ENCODE measurements at places on chromosomes 3 and 15. TPM values are rescaled to one million over a fixed set of nuclear protein-coding genes. Genes with fewer than 3 reads are reported as not detected.

DNA sequence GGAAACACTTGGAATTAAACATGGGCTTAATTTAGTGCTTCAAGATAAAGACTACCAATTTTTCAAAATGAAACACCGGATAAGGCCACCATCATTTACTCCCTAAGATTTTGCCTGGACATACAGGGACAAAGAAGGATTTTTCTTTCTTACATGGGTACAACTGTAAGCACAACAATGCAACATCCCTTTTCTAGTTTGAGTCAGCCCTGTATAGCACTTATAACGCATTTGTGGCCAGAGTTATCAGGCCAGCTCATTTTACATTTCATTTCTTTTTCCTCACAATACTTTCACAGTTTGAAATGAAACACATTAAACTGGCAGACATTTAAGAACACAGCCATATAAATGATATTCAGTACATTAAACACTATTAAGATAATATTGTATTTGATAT, 9.8 kb upstream of the SUCNR1 start:
- no peaks in the 10 kb centered on the region for H3K4me1 ChIP-seq
- H3K27me3 ChIP-seq = no peaks in the 10 kb centered on the region
- no peak for DNase-seq
- no peaks in the 10 kb centered on the region for H3K36me3 ChIP-seq
- no peak overlapping the region for H3K4me3 ChIP-seq

GRCh38 chr3:169133178-169134161, 530.0 kb downstream of the MECOM start:
- H3K4me1 ChIP-seq = no peaks in the 10 kb centered on the region
- DNase-seq = no peak
- no peak overlapping the region for H3K4me3 ChIP-seq
- H3K27ac ChIP-seq = no peak overlapping the region
- H3K27me3 ChIP-seq = no peaks in the 10 kb centered on the region

GRCh38 chr15:98420837-98421236, 227.5 kb upstream of the IGF1R start:
- no peaks in the 10 kb centered on the region for H3K36me3 ChIP-seq
- H3K27me3 ChIP-seq = peaks cover 38% of the 10 kb centered on the region

DNA sequence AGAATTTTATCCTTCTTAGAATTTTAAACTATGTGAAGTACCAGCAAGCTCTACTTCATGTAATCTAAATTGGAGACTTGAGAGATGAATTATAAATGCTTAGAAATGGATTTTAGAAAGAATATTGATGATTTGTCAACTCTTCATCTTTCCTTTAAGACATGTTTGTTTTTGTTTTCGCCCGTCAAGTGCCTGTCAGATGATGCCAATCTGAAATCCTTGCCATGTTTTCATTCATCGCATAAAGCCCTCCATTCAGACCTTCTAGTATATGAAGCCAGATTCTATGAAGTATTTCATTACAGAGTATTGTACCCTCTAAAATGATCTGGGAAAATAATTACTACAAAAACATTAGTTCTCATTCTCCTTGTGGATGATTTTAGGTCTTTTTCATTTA, 223.2 kb upstream of the SOX2 start:
- no peak for DNase-seq
- no peaks in the 10 kb centered on the region for H3K4me1 ChIP-seq
- H3K36me3 ChIP-seq = no peaks in the 10 kb centered on the region

DNA sequence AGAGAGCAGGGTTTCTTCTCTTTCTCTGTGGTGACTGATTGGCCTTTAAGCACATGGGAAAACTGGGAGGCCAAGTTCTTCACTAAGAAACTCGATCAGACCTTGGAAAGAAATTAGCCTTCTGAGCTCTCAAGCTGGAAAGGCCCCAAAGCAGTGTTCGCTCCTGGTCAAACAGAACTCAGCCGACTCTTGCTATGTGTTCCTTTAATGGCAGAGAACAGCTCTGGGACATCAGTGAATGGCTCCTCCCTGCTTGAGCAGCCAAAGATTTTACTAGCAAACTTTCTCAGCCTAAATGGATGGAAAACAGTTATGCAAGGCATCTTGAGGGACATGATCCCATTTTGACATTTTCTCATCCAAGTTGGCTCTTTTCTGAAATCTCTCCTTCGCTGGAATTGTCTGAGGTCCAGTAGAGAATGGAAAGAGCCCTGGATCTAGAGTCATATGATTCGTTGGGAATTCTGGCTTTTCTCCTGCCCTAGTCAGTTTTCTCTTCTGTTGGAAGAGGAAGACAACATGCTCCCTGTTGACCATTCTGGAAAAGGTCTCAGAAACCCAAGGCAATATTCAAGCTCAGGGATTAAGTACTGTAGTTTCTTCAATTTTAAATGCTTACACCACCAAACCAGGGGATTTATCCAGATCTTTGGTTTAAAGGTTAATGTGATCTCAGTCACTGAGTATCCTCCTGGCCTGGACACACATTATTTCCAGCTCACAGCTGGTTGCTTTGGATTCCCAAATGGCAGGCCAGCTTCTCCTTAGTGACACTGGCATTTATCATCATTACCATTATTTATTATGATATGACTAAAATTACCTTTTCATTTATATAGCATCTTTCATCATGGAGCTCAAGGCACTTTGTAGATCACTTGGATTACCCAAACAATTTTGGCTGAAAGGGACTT, 319.6 kb downstream of the AGBL1 start:
- no peaks in the 10 kb centered on the region for H3K27me3 ChIP-seq
- no peak for DNase-seq
- H3K27ac ChIP-seq = no peak overlapping the region

- H3K4me1 ChIP-seq = peaks cover 36% of the 10 kb centered on the region
- H3K4me3 ChIP-seq = peak within 1 kb of the TSS; percentile 65
- peaks cover 11% of the 10 kb centered on the region for H3K36me3 ChIP-seq
- H3K27ac ChIP-seq = no peak within 1 kb of the TSS
- DNase-seq = no peak
Measured at GRCh38 chr15:90883976-90884718, at the start of gene FES. TSS of gene FES (plus strand) at chr15:90884504. CDS start at chr15:90885046, 542 bp downstream.

GRCh38 chr15:58870451-58870850, 63.0 kb downstream of the SLTM start:
- DNase-seq = no peak
- no peak overlapping the region for H3K27ac ChIP-seq
- peaks cover 3% of the 10 kb centered on the region for H3K36me3 ChIP-seq
- peaks cover 25% of the 10 kb centered on the region for H3K4me1 ChIP-seq
- no peak overlapping the region for H3K4me3 ChIP-seq
- no peaks in the 10 kb centered on the region for H3K27me3 ChIP-seq

DNA sequence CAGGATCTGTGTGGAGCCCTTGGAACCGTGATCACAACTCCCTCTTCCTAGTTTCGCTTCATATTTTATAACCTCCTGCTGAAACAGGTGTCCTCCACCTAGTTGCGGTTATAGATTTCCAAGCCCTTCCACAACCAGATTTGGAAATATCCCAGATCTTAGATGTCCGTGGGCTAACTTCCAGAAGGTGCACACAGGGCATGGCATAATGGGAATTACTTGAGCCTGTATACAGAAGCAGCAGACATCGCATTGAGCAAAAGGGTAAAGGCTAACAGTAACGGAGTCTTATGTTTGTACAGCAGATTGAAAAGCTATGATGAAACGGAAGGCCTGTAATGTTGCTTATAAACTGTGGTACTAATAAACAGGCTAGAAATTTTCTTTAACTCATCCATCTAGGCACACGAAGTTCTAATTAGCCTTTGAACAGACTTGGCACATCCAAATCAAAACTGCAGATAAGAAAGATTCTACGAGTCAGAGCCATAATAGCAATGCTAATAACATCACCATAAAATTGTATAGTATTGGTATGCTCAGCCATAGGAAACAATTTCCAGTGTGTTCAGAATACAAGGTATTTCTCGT, 1.2 kb upstream of the USF3 start:
- peak; percentile 7 for DNase-seq
- H3K36me3 ChIP-seq = no peaks in the 10 kb centered on the region
- H3K27ac ChIP-seq = peak overlapping the region; percentile 73
- H3K27me3 ChIP-seq = no peaks in the 10 kb centered on the region
- peak overlapping the region; percentile 82 for H3K4me3 ChIP-seq

DNA sequence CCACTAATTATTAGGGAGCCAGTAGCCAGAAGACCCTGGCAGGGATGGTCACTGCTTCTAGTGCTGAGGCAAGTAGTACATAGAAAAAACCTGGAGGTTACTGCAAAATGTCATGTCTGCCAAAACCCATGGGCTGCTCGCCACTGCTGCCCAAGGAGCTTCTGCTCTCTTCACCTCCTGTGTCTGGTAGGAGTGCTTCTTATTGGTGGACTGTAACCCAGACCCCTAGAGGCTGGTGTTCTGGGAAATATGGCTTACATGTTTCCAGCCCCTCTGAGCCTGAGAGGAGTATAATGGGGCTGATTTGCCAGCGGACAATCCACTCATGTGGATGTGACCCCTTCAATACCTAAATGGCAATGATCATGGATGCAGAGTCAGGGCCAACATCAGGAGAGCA, 286.4 kb downstream of the EPHB1 start:
- H3K27ac ChIP-seq = no peak overlapping the region
- no peaks in the 10 kb centered on the region for H3K36me3 ChIP-seq

DNA sequence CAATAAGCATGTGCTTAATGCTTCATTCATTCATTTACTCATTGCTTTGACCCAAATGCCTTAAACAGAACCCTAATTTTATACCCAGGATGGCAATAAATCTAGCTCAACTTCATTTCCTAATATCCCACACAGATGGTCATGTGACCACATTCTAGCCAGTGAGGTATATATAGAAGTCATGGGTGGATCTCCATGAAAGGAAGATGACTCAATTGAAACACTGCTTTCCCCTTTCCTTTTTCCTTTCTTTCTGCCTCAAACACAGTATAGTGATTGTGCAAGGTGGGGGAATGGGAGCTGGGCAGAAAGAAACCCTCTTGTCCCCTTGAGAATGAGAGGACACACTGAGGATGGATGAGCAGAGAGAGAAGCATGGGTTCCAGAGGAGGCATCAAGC, 183.5 kb upstream of the PRICKLE2 start:
- no peaks in the 10 kb centered on the region for H3K4me1 ChIP-seq
- no peaks in the 10 kb centered on the region for H3K27me3 ChIP-seq
- no peak for DNase-seq
- no peak overlapping the region for H3K27ac ChIP-seq
- no peaks in the 10 kb centered on the region for H3K36me3 ChIP-seq

GRCh38 chr3:185215873-185216606, 37.8 kb downstream of the EHHADH start:
- H3K27me3 ChIP-seq = no peaks in the 10 kb centered on the region
- peaks cover 14% of the 10 kb centered on the region for H3K4me1 ChIP-seq
- H3K4me3 ChIP-seq = no peak overlapping the region
- H3K36me3 ChIP-seq = peaks cover 9% of the 10 kb centered on the region
- peak; percentile 14 for DNase-seq

- no peak overlapping the region for H3K4me3 ChIP-seq
- no peak for DNase-seq
- no peaks in the 10 kb centered on the region for H3K27me3 ChIP-seq
- H3K27ac ChIP-seq = no peak overlapping the region
- no peaks in the 10 kb centered on the region for H3K4me1 ChIP-seq
Measured at GRCh38 chr3:72044231-72044855, 259.4 kb upstream of the PROK2 start.

GRCh38 chr3:187750513-187751123, 5.3 kb upstream of the BCL6 start:
- no peaks in the 10 kb centered on the region for H3K36me3 ChIP-seq
- peaks cover 51% of the 10 kb centered on the region for H3K4me1 ChIP-seq
- DNase-seq = peak; percentile 80
- peak overlapping the region; percentile 94 for H3K27ac ChIP-seq

- no peaks in the 10 kb centered on the region for H3K27me3 ChIP-seq
- H3K36me3 ChIP-seq = no peaks in the 10 kb centered on the region
- H3K4me1 ChIP-seq = peaks cover 31% of the 10 kb centered on the region
- no peak overlapping the region for H3K27ac ChIP-seq
Measured at GRCh38 chr3:71391361-71391760, 192.2 kb downstream of the FOXP1 start.

DNA sequence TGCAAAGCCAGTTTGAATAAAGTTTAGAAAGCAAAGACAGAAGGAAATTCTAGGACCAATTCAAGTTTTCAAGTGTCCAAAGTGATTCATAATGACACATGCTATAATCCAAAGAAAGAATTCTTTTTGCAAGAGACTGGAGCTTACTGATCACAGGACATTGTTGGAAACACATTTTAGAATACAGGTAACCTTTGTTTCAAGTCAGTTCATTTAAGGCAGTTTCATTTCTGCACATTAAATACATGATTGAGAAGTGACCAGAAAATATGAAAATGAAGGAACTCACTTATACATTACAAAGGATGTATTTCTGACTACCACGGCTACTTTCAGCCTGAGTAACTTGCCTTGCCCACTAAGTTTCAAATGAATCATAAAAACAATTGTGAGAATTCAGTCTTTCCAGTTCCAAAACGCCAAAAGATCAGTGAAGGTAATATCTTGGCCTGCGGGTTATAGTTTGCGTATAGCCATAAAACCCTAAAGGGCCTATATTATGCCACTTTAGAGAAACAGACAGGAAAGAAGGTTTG, 48.7 kb downstream of the PRICKLE2 start:
- no peaks in the 10 kb centered on the region for H3K27me3 ChIP-seq
- H3K4me3 ChIP-seq = no peak overlapping the region
- H3K36me3 ChIP-seq = no peaks in the 10 kb centered on the region
- no peak for DNase-seq
- H3K27ac ChIP-seq = no peak overlapping the region

- no peaks in the 10 kb centered on the region for H3K27me3 ChIP-seq
- no peak overlapping the region for H3K27ac ChIP-seq
- H3K36me3 ChIP-seq = no peaks in the 10 kb centered on the region
- H3K4me1 ChIP-seq = peaks cover 17% of the 10 kb centered on the region
- DNase-seq = no peak
Measured at GRCh38 chr15:62940755-62941361, 101.7 kb upstream of the TPM1 start.

- no peak for DNase-seq
- H3K4me1 ChIP-seq = no peaks in the 10 kb centered on the region
- H3K27me3 ChIP-seq = no peaks in the 10 kb centered on the region
- H3K27ac ChIP-seq = no peak overlapping the region
- H3K36me3 ChIP-seq = no peaks in the 10 kb centered on the region
Measured at GRCh38 chr3:131883711-131884407, 151.0 kb downstream of the CPNE4 start.

The CYP1A1 gene
- 7.9 TPM for total RNA-seq

The CKMT1A gene
- total RNA-seq = 0.13 TPM

The NANOGP8 gene
- 0.25 TPM for total RNA-seq

The POLQ gene
- 18.6 TPM for total RNA-seq

The NR2F2 gene
- total RNA-seq = 5.0 TPM

The GRK7 gene
- total RNA-seq = not detected

The ERC2 gene
- 0.22 TPM for total RNA-seq

The CCR8 gene
- not detected for total RNA-seq

The HHLA2 gene
- total RNA-seq = not detected

The HDDC3 gene
- 28.3 TPM for total RNA-seq

All from HepG2 (cell line).